ENCODE measurements at places on chromosomes 5 and 9.

GRCh38 chr5:135266975-135267374 is 132.1 kb downstream of the MACROH2A1 start:
- no peak for DNase-seq

GRCh38 chr5:54344653-54345052 is 34.3 kb upstream of the ARL15 start:
- no peak for DNase-seq

- DNase-seq: no peak
These were observed 937 bp downstream of the SVEP1 start for GRCh38 chr9:110578575-110579033.

DNA sequence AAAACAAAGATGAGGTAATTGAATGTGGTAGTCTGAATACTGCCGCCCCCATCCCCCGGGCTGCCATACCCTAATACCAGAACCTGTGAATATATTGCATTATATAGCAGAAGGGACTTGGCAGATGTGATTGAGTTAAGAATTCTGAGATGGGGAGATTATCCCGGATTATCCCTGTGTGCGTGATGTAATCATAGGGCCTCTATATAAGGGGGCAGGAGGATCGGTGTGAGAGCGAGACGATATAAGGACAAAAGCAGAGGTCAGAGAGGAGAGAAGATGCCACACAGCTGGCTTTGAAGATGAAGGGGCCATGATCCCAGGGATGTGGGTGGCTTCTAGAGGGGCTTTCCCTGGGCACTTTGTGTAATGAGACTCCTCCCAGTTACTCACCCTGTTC is 101.7 kb upstream of the TLE1 start:
- no peak for DNase-seq

DNA sequence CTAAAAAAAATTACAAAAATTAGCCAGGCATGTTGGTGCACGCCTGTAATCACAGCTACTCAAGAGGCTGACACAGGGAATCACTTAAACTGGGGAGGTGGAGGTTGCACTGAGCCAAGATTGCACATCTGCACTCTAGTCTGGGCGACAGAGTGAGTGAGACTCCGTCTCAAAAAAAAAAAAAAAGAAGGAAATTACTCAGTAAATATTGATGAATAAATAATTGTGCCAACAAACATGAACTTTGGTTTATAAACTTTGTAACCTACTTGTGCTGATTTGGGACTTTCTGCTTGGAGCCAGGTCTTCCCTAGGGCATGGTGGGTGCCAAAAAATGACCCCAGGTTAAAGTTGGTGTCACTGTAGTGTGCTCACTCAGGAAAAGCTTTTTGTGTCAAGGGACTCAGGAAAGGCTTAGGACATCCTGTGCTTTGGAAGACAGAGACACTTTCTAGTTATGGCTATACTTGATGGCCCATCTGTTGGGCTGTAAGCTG is 19.0 kb downstream of the ABLIM3 start:
- no peak for DNase-seq

DNA sequence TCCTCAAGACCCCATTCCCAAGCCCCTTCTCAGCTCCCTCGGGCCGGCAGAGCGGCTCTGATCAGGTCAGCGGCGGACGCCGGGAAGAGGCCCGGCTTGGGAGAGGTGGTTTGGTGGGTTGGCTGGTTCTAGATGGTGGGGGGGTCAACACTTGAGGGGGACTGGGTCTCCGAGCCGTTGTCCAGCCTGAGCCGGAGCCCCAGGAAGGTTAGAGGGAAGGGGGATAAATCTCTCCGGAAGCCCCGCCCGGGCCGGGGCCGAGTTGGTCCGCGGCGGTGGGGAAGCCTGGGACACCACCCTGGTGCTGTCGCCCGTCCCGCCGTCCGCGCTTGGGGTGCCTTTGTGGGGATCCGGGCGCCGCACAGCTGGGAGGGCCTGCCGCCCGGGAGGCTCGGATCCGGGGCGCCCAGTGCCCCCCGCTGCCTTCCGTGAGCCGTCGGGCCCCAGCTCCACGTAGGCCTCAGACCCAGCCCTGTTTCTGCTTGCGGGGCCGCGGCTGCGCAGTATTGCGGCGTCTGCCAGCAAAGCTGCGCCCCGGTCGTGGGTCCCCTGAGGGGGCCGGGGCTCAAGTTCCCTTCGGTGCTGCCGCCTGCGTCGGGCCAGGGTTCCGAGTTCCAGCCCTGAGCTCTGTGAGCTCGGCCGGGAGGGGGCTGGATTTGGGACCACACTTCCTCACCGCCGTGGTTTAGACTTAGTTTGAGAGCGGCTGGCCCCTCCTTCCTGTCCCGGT is 542 bp upstream of the TRIM52 start:
- no peak for DNase-seq

DNA sequence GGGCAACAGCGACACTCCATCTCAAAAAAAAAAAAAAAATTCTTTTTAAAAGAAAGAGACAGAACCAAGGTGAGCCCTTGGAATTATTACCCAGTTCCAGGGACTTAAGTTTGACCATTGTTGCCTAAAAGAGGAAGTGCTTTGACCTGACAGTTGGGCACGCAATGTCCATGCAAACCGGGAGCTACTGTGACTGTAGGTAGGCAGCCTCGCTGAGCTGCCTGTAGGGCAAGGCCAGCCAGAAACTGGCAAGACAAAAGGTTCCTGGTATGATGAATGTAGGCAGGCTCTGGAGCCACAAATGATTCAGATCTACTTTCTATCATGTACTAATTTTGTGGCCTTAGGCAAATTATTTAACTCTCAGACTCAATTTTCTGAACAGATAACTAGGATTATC is 334.8 kb upstream of the ZNF462 start:
- DNase-seq: no peak

GRCh38 chr9:11757408-11757807 is 935.8 kb upstream of the TYRP1 start:
- DNase-seq: no peak

- no peak for DNase-seq
These were observed 18.4 kb downstream of the GLRA1 start for GRCh38 chr5:151906246-151906645.

GRCh38 chr5:133341915-133342710 is 270.2 kb downstream of the FSTL4 start:
- no peak for DNase-seq

GRCh38 chr5:469752-470483 is 26.9 kb downstream of the EXOC3 start:
- DNase-seq: no peak

GRCh38 chr5:85972539-85972938 is 645.2 kb upstream of the COX7C start:
- no peak for DNase-seq

All from SIG-M5 (cell line).